Activated naive CD8-positive, alpha-beta T cell treated with anti-CD3 and anti-CD28 coated beads for 36 hours (primary cell): ENCODE measurements at places on chromosomes 6 and 20. TPM values are rescaled to one million over a fixed set of nuclear protein-coding genes. Genes with fewer than 3 reads are reported as not detected.

The ZFAND3 gene
- total RNA-seq = 38.5 TPM

The LY6G6C gene
- total RNA-seq = not detected

The RIN2 gene
- not detected for total RNA-seq

The CCN6 gene
- 0.19 TPM for total RNA-seq

DNA sequence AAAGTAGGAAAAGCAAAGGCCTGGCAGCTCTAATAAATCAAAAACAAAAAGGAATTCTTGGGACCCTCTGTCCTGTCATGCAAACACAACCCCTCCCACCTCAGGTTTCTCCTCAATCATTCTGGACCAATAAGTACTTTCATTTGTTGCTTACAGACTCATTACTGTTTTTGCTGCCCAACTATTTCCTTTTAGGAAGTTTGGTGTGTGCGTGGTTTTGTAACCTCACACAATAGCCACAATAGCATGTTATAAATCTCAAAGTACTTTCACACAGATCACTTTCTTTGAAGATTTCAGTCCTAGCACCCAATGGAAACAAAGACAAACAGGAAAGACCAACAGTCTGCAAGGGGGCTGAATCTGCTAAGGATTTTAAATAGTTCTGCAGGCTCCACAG is 4.5 kb downstream of the MRPL14 start:
- H3K27ac ChIP-seq = peak overlapping the region; percentile 66
- H3K36me3 ChIP-seq = peaks cover 25% of the 10 kb centered on the region
- H3K27me3 ChIP-seq = no peaks in the 10 kb centered on the region
- peak; percentile 19 for DNase-seq
- H3K4me3 ChIP-seq = peak overlapping the region; percentile 32
- H3K4me1 ChIP-seq = peaks cover 62% of the 10 kb centered on the region

DNA sequence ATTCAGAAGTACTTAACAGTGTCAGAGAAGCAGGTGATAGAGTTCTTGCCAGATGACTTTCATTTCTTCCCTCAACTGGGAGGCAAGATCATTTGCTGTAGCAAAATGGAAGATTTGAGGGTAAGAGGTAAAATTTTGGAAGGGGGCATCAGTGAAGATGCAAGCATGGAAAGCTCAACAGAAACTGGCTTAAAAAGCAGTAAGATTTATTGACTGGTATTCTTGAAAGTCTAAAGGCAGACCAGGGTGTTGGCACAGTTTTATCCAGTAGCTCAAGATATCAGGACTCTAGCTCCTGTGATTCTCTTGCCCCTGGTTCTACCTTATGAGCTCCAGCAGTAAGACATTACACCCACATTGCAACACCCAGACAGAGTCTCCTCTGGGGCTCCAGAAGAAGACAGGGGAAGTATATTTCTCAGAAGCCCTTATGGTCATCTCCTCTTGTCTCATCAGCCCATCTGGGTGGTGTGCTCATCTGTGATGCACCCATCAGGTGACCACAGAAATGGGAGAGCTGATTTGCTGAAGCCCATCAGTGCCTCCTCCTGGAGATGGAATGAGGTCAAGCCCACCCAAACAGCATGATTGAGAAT is 16.0 kb upstream of the MOCS1 start:
- no peaks in the 10 kb centered on the region for H3K27me3 ChIP-seq
- no peak overlapping the region for H3K4me3 ChIP-seq
- no peaks in the 10 kb centered on the region for H3K36me3 ChIP-seq
- no peak overlapping the region for H3K27ac ChIP-seq

DNA sequence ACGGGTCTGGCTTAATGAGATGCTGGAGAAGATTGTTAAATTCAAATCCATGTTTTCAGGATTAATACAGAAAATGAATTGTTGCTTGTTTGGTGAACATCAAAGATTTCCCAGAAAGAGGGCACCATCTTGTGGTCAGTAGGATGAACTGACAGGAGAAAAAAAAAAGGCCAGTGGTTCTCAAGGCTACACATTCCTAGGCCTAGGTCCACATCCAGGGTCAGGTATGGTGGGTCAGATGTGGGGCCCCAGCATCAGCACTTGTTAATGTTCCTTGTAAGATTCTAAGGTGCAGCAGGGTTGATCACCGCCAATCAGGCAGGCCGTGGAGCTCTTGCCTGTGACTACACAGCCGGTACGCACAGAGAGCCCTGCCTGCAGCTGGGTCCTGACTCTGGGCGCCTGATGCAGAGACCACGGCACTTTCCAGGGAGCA is 34.0 kb upstream of the FOXO3 start:
- no peaks in the 10 kb centered on the region for H3K27me3 ChIP-seq
- DNase-seq = no peak
- H3K4me1 ChIP-seq = no peaks in the 10 kb centered on the region
- no peak overlapping the region for H3K27ac ChIP-seq

DNA sequence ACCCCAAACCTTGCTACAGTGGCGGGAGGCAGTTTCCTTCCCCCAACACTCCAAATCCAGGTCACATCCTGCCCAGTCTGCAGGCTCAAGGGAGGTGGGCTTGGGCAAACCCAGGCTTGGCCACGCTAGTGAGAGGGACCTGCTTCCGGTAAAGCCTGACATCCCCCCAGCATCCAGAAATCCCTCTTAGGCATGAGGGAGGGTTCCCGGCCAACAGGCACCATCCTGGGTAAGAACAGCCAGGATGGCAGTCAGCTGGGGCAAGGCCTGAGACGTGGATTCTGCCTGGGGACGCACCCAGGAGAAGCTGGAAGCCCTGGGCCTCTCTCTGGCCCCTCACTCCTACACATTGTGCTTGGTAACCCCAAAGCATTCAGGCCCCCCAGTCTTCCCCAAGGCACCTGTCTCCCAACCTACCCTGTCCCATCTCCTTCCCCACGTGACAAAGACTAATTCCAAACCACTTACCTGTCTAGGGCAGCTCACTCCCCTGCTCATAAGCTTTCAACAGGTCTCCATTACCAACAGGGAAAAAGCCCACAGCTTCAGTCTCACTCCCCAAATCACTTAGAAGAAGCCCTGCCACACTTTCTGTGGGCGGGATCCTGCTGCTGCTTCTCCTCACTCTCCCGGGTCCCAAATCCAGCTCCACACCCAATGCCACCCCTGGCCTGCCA is 2.1 kb downstream of the C20orf144 start:
- H3K36me3 ChIP-seq = peaks cover 7% of the 10 kb centered on the region
- H3K4me1 ChIP-seq = peaks cover 29% of the 10 kb centered on the region
- H3K27ac ChIP-seq = peak overlapping the region; percentile 76
- no peaks in the 10 kb centered on the region for H3K27me3 ChIP-seq
- no peak for DNase-seq

- no peaks in the 10 kb centered on the region for H3K27me3 ChIP-seq
- no peak for DNase-seq
- H3K4me3 ChIP-seq = no peak overlapping the region
- H3K27ac ChIP-seq = no peak overlapping the region
Observed at GRCh38 chr6:3138341-3138740, 19.0 kb downstream of the TUBB2A start.

DNA sequence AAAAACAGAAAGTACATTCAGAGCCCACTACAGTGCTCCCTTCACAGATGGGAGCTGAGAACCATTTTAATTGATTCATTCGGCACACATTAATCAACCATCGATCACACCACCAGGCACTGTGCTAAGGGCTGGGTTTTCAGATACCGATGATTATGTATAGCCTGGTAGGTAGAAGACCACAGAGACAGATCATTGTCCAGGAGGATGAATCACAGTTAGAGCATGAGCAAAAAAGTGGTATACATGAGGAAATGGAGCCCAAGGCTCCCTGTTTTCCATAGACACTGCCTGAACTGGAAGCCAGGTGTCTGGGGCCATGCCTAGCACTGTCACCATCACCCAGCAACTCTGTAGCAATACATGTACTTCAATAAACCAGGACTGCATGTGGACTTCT is 9.0 kb upstream of the PRDM1 start:
- H3K27ac ChIP-seq = no peak overlapping the region
- peaks cover 20% of the 10 kb centered on the region for H3K27me3 ChIP-seq
- H3K36me3 ChIP-seq = no peaks in the 10 kb centered on the region
- H3K4me3 ChIP-seq = no peak overlapping the region
- H3K4me1 ChIP-seq = no peaks in the 10 kb centered on the region

GRCh38 chr20:34506480-34506879 is 9.7 kb upstream of the DYNLRB1 start:
- no peak overlapping the region for H3K4me3 ChIP-seq
- no peaks in the 10 kb centered on the region for H3K27me3 ChIP-seq
- H3K4me1 ChIP-seq = no peaks in the 10 kb centered on the region

DNA sequence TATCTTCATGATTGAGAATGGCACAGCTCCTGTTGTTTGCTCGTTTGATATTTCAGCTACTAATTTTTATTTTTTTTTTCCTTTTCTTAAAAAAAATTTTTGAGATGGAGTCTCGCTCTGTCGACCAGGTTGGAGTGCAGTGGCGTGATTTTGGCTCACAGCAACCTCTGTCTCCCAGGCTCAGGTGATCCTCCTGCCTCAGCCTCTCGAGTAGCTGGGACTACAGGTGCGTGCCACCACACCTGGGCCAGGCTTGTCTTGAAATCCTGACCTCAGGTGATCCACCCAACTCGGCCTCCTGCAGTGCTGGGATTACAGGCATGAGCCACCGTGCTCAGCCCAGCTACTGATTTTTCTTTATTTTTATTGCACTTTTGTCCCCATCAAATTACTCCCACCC is 150.2 kb upstream of the SIM1 start:
- H3K27ac ChIP-seq = no peak overlapping the region
- DNase-seq = no peak
- H3K4me1 ChIP-seq = no peaks in the 10 kb centered on the region
- H3K4me3 ChIP-seq = no peak overlapping the region
- no peaks in the 10 kb centered on the region for H3K27me3 ChIP-seq

- DNase-seq = no peak
- H3K27me3 ChIP-seq = no peaks in the 10 kb centered on the region
- H3K36me3 ChIP-seq = peaks cover 10% of the 10 kb centered on the region
- H3K27ac ChIP-seq = no peak overlapping the region
Observed at GRCh38 chr6:144480473-144480872, 195.3 kb downstream of the UTRN start.
